ENCODE measurements at places on chromosomes 1 and 21. TPM values are rescaled to one million over a fixed set of nuclear protein-coding genes. Genes with fewer than 3 reads are reported as not detected.

The RAB29 gene
- total RNA-seq, result 37.2 TPM

The CYP4A11 gene
- not detected for total RNA-seq

The SH2D1B gene
- 0.10 TPM for total RNA-seq

The CFHR2 gene
- total RNA-seq, result not detected

The ATP6V0B gene
- total RNA-seq, result 187 TPM

- H3K36me3 ChIP-seq, result no peaks in the 10 kb centered on the region
- no peak overlapping the region for H3K4me3 ChIP-seq
- no peak overlapping the region for H3K27ac ChIP-seq
- DNase-seq, result no peak
These were observed 14.1 kb downstream of the DDAH1 start for GRCh38 chr1:85450832-85451231.

The PLA2G2A gene
- not detected for total RNA-seq

DNA sequence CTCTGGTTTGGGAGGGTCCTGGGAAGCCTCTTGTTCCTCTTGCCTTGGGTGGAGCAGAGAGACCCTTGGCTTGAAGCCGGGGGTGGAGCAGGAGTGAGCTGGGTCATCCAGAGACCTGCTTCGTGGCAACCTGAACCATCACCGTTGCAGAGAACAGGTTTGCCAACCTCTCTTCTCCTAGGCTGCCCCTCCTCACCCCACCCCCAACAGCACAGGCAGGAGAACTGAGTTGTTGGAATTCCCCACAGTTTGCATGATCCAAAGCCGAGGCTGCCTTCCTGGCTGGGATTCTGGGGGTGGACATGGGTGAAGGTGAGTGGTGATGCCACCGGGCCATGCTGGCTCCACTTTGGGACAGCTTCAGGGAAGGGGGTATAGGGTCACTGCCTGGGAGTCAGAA, 2.2 kb downstream of the WNT4 start:
- H3K27me3 ChIP-seq, result peaks cover 43% of the 10 kb centered on the region
- H3K4me1 ChIP-seq, result peaks cover 8% of the 10 kb centered on the region
- peaks cover 3% of the 10 kb centered on the region for H3K36me3 ChIP-seq
- H3K4me3 ChIP-seq, result no peak overlapping the region
- no peak overlapping the region for H3K27ac ChIP-seq
- DNase-seq, result no peak

DNA sequence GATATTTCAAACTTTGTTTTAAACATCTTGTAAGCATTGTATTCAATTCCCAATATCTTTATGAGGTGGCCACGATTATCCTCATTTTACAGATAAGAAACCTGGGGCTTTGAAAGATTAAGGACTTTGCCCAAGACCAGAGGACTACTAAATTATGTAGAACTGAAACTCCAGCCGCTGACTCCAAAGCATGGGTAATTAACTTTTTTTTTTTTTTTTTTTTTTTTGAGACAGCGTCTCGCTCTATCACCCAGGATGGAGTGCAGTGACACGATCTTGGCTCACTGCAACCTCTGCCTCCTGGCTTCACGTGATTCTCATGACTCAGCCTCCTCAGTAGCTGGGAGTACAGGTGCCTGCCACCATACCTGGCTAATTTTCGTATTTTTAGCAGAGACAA, 68.7 kb downstream of the ALG14 start:
- H3K27ac ChIP-seq, result no peak overlapping the region
- H3K36me3 ChIP-seq, result no peaks in the 10 kb centered on the region
- peaks cover 1% of the 10 kb centered on the region for H3K27me3 ChIP-seq
- no peak overlapping the region for H3K4me3 ChIP-seq
- no peak for DNase-seq

GRCh38 chr1:240237305-240237721, 145.6 kb downstream of the FMN2 start:
- DNase-seq, result no peak
- H3K27ac ChIP-seq, result no peak overlapping the region
- H3K36me3 ChIP-seq, result no peaks in the 10 kb centered on the region
- no peaks in the 10 kb centered on the region for H3K4me1 ChIP-seq
- no peaks in the 10 kb centered on the region for H3K27me3 ChIP-seq
